CD4-positive, alpha-beta T cell treated with Interleukin-12 subunit alpha and Interleukin-12 subunit beta, for 1 hour (primary cell): ENCODE measurements at places on chromosomes 1 and 21.

- no peak for DNase-seq
Observed at GRCh38 chr1:242522304-242522945, 2.1 kb downstream of the PLD5 start.

DNA sequence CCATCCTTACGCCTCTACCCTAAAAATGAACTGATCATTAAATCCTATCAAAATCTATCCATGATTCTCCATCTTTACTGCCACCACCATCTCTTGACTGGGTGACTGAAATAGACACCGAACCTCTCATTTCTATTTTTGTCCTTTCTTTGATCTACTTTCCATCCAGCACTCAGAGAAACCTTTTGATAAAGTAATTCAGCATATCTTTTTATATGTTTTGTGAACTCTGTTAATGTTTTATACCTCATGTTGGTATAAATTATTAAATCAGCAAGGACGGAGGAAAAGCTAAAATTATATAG is 13.0 kb downstream of the PCNX2 start:
- DNase-seq: no peak

DNA sequence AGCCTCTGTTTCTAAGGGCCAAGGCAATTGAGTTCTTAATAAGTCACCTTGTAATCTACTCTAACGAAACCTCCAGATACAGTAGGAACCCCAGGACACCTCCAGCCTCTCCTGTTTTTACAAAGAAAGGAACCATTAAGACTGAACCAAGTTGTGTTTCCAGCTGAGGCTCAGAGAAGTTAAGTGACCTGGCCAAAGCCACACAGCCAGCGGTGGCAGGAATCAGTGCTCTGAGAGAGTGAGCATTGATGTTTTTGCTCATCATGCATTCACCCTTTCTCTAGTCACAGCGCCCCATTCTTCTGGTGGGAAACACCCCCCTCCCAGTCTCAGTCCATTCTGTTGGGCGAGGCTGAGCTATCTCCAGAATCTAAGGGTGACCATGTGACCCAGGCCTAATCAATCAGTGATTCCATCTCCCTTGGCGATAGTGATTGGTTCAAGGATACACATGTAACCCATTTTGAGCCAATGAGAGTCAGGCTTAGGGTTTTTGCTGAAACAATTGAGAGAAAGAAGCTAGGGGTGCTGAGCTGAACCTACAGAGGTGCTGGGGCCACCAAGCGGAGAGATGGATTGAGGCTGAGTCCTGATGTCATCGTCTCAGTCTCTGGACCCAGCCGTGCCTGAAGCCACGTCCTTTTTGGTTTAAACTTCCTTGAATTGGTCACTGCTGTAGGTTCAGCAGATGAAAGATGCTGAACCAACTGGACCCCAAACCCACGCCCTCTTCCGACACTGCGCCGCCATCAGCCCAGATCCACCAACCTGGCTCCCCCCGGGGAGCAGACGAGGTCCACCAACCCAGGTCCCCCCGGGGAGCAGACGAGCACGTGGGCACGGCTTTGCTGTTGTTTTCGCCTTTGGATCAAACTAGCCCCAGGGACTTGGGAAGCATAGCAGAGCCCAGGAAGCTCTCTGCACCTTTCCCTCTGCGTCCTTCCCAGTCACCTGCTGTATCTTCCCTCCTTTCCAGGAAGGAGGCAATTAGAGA is 28.0 kb upstream of the RERE start:
- no peak for DNase-seq

DNA sequence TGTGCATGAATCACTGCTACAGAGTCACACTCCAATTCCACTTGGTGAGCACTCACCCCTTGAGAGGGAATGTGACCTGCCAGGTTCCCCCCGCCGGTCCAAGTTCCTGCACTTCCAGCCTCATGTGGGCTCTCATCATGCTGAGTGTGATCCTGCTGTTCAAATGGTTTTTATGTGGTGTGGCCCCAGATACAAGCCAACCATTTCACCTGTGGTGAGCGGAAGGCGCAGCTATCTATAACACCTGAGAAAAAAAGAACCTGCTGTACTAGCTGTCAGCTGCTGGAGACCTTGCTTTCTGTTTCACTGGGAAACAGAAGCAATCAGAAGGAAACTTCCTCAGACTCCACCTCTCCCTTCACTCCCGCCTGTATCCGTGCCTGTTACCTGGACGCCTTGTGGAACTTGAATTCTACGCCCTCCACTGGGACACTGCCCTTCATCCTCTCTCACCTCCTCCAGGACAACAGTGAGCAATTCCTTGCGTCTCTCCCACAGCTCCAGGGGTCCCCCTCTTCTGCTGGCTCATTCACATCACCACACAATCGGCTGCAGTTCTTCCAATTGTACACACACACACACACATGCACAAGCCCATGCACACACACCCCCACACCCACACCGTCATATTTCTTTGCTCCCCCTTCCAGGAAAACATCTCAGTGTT is 64.4 kb upstream of the RPL11 start:
- peak; percentile 49 for DNase-seq

- DNase-seq: no peak
Observed at GRCh38 chr1:25666460-25666859, 49.9 kb downstream of the MAN1C1 start.

DNA sequence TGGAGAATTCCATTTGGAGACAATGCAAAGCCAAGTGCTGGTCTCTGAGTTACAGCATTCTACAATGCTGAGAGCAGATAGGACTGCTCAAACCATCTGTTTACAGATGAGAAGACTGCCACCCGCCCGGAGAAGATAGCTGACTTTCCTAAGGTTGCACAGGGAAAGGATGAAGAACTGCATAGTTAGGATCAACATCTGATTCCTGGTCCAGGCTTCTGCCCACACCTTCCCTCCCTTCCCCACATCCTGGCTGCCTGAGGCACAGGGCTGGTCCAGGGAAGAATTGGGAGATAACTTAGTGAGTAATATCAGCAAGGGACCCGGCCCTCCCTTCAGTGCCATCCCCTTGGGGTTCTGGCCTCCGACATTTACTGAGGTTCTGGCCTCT is 2.0 kb downstream of the SERINC2 start:
- DNase-seq: no peak

DNA sequence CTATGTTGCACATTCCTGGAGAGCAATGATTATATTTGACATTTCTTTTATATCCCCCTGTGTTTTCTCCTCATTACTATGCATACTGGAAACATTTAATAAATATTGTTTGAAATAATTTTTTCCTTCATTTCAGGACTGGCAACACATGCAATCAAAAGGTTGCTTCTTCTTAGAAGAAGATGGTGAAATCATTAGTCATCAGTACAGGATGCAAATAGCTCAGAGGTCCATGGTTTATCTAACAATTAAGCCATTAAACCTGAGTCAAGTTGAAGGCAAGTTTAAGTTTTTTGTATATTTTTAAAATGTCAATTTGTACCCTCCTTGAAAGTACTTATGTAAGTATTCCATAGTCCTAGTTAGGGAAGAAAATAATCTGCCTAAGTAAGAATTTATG is 22.5 kb downstream of the EFCAB7 start:
- no peak for DNase-seq

- no peak for DNase-seq
Observed at GRCh38 chr21:29017639-29018237, 1.4 kb downstream of the RWDD2B start.

DNA sequence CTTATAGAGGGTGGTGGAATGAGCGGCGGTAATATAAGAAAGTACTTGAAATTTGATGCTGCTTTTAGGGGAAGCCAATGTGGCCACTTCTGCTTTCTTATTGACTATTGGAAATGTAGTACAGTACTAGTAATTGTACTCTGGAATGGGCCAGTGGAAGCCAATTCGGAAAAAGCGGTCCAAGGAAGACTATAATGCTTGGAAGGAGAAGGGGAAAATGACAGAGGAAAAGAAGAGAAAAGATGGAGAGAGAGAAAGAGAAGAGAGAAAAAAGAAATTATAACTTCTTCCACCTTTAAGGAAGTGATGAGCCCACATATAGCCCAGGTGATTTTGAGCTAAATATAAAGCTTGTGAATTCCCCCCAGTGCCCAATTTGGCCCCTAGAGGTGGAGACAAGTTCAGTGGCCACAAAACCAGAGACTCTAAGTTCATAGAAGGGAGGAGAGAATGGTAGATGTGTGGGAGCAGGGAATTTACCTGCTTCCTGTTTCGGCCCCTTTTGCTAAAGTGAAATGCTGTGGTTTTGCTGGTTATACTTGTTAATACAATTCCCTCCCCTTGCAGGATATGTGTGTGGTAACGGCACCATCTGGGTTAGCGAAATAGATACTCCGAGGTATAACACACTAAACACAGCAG is 35.7 kb upstream of the DUSP10 start:
- peak; percentile 79 for DNase-seq

GRCh38 chr1:153578936-153579335 is 13.3 kb upstream of the S100A2 start:
- DNase-seq: no peak
